ENCODE measurements at places on chromosomes 3 and 15.
A peak's percentile ranks its signal among the peaks of the same experiment; 100 is the strongest.

DNA sequence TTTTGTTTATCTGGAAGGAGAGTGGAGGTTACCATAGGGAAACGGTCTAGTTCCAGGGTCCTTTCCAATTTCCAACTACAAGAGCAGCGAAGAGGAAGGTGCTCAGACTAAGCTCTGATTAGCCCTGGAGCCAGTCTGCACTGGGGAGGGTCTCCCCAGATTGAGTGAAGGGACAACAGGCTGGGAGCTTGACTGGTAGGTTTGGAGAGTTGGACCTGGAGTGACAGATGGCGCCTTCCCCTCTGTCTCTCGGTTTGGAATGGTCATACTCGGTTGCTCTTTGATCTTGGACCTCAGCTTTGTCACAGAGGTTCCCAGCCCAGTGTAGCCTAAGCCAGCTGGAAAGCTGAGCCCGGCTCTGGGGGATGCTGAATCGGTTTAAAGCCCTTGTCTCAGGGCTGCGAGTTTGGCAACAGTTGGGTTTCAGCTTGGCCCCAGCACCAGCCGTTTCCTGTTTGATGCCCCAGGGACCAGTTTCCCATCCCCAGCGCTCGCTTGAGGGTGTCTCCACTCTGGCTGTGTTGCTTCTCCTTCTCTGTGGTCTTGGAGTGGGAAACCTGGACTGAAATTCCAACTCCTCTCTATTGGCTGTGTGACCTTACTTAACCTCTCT, 53.1 kb upstream of the ULK4 start:
- no peak for DNase-seq
- H3K27me3 ChIP-seq: no peaks in the 10 kb centered on the region
- H3K36me3 ChIP-seq: no peaks in the 10 kb centered on the region
- H3K27ac ChIP-seq: no peak overlapping the region

GRCh38 chr3:100075851-100076730, 38.2 kb downstream of the FILIP1L start:
- H3K4me3 ChIP-seq: no peak overlapping the region
- H3K4me1 ChIP-seq: 0 out of 2 replicates have a peak, but pooled peaks cover 2% of the 10 kb centered on the region
- H3K27me3 ChIP-seq: no peaks in the 10 kb centered on the region
- H3K27ac ChIP-seq: no peak overlapping the region
- DNase-seq: no peak

GRCh38 chr3:172647823-172648222, 63.0 kb downstream of the NCEH1 start:
- H3K27ac ChIP-seq: no peak overlapping the region
- H3K27me3 ChIP-seq: no peaks in the 10 kb centered on the region
- no peaks in the 10 kb centered on the region for H3K4me1 ChIP-seq
- no peaks in the 10 kb centered on the region for H3K36me3 ChIP-seq
- DNase-seq: no peak
- no peak overlapping the region for H3K4me3 ChIP-seq

GRCh38 chr15:99635794-99636193, 70.0 kb downstream of the MEF2A start:
- H3K27me3 ChIP-seq: no peaks in the 10 kb centered on the region
- no peak overlapping the region for H3K4me3 ChIP-seq
- H3K4me1 ChIP-seq: no peaks in the 10 kb centered on the region
- no peak overlapping the region for H3K27ac ChIP-seq

GRCh38 chr3:85576091-85576690, 617.4 kb downstream of the CADM2 start:
- no peaks in the 10 kb centered on the region for H3K27me3 ChIP-seq
- no peaks in the 10 kb centered on the region for H3K4me1 ChIP-seq
- no peak overlapping the region for H3K4me3 ChIP-seq
- no peaks in the 10 kb centered on the region for H3K36me3 ChIP-seq
- no peak overlapping the region for H3K27ac ChIP-seq
- peak; percentile 39 for DNase-seq

All from H1 (cell line).